ENCODE measurements at places on chromosomes 12 and 14.

- DNase-seq = peak; percentile 88
Measured at GRCh38 chr14:85572845-85573244, 42.9 kb downstream of the FLRT2 start.

DNA sequence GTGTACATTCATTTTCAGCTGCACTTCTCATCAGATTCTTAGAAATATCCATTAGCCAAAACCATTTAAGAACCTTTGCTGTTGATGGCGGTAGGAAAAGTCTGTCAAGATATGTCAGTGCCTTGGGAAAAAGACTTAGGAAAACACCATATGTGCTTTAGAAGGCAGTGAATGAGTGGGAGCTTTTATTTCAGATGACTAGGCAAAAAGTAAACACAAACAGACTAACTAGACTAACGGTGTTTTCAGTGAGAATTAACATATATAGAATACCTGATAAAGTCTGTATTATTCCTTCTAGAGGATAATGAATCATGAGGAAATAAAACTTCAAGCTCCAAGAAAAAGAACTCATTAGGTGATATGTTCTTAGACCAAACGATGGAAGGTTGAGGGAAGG lies 418.9 kb downstream of the NAV3 start:
- DNase-seq = no peak

- no peak for DNase-seq
Measured at GRCh38 chr12:66602483-66603143, 76.3 kb downstream of the GRIP1 start.

DNA sequence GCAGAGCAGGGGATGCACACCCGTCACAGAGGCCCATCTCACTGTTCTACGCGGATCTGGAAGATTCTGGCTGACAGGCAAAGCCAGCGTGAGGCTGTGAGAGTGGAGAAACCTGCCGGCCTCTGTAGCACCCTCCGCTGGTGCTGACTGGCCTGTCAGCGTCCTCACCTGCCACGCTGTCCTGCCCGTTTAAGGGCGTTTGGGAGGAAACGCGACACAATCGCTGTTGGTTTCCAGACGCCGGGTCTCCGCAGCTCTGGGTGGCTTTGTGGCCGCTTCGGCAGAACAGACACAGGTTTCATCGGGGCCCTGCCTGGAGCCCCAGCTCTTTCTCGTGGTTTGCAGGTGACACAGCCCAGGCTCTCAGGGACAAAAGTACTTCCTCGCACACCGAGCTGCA lies 70.6 kb downstream of the NOC4L start:
- no peak for DNase-seq

GRCh38 chr12:114656906-114657596 lies 26.9 kb downstream of the TBX3 start:
- no peak for DNase-seq

DNA sequence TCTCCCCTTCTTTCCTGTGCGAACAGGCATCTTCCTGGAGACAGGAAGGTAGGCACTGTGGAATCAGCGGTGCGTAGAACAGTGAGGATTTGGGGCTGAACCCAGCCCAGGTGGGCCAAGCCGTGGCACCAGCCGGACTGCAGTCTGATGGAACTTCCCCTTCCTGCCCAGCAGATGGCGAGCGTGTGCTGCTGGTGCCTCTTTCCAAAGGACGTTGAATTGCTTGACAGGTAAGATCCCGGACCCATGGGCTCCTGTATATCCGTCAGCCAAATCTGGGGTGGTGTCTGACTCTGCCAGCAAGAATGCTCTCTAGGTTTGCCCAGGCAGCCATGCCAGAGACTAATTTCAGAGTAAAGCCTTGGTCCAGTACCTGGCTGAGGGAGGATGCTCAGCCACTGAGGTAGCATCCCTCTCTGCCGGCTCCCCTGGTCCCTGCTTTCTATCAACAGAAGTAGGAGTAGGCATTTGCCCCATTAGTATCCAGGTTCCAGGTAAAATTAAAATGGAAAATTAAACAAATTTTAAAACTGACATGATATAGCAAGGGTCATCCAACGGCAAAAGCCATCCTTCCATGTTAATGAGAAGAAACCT lies 21.1 kb upstream of the KCNA5 start:
- DNase-seq = peak; percentile 30

DNA sequence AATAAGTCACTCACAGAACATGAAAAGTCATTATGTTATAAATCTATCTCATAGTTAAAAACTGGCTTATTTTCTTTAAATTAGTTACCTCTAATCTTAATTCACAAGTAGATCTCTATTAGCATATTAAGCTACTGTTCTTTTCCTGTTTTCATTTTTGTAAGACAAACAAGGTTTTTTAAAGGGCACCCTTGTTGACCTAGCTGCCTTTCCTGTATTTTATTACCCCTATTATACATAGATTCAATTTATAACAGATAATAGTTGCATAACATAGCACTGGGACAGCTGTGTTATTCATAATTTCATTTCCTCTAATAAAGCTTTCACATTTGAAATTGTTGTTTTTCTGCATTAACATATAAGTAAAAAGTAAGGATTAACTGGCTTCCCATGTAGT lies 1500.7 kb upstream of the FLRT2 start:
- DNase-seq = no peak

DNA sequence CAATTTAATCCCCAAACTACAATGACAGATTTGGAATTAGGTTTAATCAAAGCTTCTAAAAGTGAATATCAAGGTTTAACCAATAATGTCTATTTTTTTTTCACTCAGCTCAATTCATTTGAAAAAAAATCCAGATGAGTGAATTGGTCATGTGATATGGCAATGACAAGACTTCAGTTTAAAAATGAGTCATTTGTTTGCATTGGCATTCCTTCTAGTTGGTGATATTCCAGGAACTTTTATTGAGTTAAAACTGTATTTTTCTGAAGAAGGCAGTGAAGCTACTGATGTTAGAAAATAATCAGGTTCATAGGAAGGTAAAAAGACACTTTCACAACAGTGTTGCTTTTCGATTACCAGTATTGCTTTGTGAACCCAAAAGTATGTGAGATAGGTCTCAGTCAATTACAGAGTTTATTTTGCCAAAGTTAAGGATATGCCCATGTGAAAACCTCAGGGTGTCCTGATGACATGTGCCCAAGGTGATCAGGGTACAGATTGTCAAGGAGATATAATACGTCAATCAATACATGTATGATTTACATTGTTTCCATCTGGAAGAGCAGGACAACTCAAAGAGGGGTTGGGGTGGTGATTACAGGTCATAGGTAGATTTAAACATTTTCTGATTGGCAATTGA lies 1214.9 kb downstream of the GALC start:
- DNase-seq = no peak

- DNase-seq = peak; percentile 14
Measured at GRCh38 chr12:58533652-58534051, 386.7 kb downstream of the LRIG3 start.

GRCh38 chr12:42163913-42164312 lies 19.2 kb upstream of the GXYLT1 start:
- DNase-seq = no peak

DNA sequence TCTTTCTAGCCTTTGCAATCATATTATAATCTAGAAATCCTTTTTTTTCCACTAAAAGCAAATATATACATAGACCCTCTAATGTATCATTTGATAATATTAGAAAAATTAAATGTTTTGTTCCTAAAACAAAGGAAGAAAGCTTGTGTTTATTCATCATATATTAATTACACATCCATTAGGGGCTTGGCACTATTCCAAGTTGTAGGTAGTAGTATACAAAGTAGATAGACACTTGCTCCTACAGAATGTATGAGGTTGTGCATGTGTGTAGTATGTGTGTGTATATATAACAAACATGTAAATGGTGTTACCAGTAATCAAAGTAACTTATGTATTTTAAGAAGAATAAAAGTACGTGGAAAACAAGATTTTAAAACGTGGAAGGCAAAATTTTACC lies 15.0 kb upstream of the KCNMB4 start:
- DNase-seq = no peak

- DNase-seq = peak; percentile 21
Measured at GRCh38 chr12:62698701-62699101, 232.1 kb downstream of the MON2 start.

- DNase-seq = no peak
Measured at GRCh38 chr14:92641306-92641705, 107.1 kb downstream of the LGMN start.

DNA sequence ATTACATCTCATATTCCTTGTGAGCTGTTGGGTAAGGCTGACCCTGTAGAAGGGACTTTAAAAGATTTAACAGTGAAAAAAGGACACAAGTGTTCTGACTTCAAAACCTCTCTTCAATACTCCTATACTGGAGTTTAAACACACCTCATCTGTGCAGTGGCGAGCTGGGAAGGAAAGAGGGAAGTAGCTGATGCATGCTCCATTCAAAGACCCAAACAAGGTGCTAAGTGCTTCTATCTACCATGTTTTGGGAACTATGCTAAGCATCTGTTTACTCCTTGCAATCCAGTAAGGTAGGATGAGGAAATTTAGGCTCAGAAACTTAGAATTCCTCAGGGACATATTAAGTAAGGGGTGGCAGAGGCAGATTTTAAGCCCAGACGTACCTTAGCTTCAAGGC lies 16.4 kb upstream of the DNM1L start:
- DNase-seq = no peak

- no peak for DNase-seq
Measured at GRCh38 chr12:114638790-114639435, 45.1 kb downstream of the TBX3 start.

DNA sequence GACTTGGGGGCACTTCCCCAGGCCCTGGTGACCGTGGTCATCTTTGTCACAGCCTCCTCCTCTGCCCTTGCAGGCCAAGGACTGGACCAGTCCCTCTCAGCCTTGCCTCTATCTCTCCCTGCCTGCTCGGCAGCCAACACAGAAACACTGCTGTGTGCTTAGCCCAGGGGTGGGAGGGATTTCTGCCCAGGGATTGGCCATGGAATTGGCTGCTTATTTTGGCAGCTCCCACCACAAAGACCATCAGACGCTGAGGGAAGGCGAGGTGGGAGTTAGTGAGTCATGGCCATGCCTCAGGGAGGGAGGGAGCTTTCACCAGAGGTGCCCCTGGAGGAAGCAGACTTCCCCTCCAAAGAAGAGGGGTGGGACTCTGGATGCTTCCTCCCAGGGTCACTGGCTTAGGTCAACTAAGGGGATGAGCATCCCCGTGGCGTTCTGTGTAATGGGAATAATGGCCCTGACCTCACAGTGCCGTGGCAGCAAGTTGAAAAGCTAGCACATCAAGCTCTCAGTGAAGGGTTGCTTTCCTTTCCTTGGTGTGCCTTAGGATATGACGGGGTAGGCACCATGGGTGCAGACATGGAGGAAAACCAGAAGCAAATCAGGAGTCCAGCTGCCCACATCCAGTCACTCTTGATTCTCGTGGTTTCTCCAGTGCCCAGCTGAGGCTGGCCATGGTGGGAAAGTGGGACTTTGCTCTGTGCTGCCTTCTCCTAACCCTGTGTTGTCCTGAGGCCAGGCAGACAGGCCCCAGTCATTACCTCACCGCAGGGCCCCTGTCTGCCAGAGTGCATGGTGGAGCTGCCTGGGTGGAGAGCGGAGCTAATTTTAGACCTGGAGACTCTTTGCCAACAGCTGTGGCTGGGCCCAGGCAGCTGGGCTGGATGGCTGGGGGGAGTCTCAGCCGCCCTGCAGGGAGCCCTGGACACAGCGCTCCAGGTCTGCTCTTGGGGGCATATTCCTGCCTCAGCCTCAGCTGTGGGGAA lies 21.4 kb downstream of the B4GALNT3 start:
- DNase-seq = no peak

DNA sequence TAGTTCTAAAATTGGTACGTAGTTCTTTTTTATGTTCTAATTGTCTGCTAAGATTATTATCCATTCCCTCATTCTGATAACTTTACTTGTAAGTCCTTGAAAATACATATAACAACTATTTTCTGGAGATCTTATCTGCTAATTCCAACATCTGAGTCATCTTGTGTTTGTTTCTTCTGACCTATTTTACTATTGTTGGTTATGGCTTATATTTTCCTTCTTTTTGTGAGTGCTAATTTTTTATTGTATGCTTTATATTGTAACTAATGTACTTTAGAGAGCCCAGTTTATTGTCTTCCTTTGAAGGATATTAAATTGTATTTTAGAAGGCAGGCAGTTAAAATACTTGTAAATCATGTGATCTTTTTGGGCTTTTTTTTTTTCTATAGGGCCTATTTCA lies 149.3 kb upstream of the LRFN5 start:
- no peak for DNase-seq

GRCh38 chr12:59431266-59431665 lies 164.6 kb upstream of the SLC16A7 start:
- DNase-seq = no peak
